Stimulated activated CD8-positive, alpha-beta memory T cell treated with anti-CD3 and anti-CD28 coated beads, Interleukin-7, amount 100 ng/mL, for 1 hour (primary cell): ENCODE measurements at places on chromosomes 3 and 15.

DNA sequence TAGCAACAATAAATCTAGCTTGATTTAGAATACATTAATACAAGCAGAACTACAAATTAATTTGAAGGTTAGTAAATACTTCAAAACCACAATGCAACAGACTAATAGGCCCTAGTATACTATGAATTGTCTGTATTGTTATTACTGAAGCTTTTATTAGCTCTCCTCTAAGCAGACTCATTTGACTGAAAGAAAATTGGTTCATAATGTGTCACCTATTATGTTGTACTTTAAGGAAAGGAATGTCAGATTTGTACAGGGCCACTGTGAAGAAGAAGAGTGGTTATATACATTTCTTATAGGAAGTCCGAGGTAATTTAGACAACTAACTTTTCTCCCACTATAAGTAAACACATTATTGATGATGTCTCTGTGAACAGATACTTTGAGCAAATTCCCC, 954.5 kb downstream of the ZPLD1 start:
- no peak for DNase-seq

DNA sequence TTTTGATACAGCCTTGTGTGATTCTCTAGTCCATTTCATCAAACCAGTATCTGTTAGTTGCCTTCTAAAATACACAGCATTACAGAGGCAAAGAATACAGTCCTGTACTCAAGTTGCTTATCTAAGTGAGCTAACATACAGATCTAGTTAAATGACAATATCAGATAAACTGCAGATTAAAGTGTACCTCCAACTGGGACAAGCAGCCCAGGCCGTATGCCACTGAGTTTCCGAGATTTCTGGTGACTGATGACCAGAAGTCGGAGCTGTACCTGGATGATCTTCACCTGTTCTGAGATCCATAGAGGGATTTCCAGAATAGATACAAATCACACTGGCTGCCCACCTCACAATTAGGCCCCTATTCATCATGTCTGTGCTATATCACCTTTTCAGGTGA, 6.3 kb upstream of the TRIM59 start:
- no peak for DNase-seq

GRCh38 chr3:127834771-127835170, 12.5 kb upstream of the MGLL start:
- no peak for DNase-seq

DNA sequence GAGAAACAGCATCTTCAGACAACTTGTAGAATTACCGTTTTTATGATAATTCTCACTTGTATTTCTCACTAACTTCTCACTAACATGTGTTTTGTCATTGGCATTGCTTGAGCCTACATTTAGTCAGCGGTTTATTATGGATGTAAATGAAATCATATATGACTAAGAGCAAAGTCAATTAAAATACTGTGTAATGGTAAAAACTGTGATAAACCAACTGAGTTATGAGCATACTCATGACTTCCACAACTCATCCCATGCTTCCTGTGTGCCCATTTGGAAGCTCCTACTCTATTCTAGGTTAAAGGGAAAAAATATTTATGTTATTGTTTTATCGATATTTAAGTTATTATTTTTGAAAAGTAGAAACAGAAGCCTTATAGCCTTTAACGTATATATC, 12.8 kb downstream of the PXK start:
- DNase-seq: no peak

- no peak for DNase-seq
Measured at GRCh38 chr3:159886050-159886449, 102.6 kb upstream of the IL12A start.

GRCh38 chr3:179067839-179068238, 3.8 kb downstream of the ZMAT3 start:
- DNase-seq: no peak

DNA sequence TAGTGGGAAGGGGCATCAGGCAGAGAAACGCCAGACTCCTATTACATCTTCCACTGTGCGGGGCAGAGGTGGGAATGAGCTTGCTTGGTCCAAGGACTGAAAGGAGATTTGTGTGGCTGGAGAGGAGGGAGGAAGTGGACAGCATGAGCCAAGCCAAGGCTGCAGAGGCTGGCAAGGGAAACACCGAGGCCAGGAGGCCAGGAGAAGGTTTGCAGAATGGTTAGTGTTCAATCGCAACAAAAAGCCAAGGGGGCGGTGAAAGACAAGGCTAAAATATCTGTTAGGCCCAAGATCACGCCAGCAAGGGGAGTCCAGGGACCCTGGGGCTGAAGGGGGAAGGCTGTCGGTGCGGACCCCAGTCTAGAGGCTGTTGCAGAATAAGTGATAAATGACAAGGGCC, 75.8 kb downstream of the CPN2 start:
- DNase-seq: no peak

DNA sequence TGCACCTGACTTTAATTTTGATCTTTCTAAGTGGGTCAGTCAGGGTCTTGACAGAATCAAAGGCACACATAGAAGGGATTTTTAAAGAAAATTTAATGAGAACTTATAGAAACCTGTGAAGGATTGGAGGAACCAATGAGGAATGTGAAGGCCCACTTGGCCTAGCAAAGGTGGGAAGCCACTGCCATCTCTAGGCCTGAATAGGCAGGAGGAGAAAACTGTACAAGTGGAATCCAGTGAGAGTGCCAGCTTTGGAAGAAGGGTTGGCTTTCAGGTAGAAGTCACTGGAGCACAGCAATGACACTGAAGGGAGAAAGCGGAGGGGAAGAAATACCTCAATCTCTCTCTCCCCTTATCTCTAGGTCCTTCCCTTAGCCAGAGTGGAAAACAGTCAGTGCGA, 380.7 kb upstream of the KCNMB2 start:
- DNase-seq: no peak
